Right ventricle myocardium superior (tissue), 1 donor: ENCODE measurements at places on chromosomes 6 and 20. TPM values are rescaled to one million over a fixed set of nuclear protein-coding genes. Genes with fewer than 3 reads are reported as not detected.

- DNase-seq, result no peak
Observed at GRCh38 chr6:166498228-166498627, 88.2 kb downstream of the RAMACL start.

DNA sequence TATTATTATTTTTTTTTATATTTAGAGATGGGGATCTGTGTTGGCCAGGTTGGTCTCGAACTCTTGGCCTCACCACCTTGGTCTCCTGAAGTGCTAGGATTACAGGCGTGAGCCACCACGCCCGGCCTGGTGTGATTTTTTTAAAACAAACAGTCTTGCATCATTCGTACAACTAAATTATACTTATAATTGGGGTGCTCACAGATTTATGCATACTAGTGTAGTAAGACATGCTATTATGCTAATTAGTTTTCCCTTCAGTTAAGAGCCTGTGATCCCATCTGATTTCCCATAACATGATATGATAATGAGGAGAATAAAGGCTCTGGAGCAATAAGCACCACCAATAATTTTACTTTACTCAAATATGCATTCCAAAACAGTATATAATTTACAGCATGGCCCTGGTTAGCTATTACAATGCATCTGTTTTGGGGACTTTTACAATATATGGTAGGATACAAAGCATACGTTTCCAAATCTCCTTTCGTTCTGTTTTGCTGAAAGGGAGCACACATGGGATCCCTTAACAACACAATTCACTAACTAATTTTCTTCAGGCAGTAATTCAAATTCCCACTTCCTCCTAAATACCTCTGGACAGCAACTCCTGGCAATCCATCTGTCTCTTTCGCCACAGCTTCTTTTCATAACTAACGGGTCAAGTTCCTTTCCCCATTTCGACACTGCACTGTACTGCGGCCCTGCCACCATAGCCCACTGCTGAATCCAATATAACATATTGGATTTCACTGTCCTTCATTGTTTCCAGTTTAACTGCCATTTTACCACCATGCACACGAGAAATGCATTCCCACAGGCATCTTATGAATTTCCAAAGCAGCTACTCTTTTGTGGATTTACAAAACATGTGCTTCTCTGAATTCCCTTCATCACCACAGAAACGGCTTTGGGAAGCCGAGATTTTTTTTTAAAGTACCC is 1.7 kb downstream of the NUDT3 start:
- DNase-seq, result no peak

DNA sequence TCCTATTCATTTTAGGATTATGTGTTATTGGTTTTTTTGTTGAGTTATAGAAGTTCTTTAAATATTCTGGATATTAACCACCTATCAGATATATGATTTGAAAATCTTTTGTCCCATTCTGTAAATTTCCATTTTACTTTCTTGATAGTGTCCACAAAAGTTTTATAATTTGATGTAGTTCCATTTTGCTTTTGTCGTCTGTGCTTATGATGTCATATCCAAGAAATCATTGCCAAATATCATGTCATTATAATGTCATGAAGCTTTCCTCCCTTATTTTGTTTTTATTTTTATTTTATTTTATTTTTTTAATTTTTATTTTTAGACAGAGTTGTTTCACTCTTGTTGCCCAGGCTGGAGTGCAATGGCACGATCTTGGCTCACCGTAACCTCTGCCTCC is 21.0 kb upstream of the NANP start:
- DNase-seq, result no peak

Gene PDE7B
- 18.6 TPM for total RNA-seq

Gene SIRPD
- total RNA-seq, result not detected

DNA sequence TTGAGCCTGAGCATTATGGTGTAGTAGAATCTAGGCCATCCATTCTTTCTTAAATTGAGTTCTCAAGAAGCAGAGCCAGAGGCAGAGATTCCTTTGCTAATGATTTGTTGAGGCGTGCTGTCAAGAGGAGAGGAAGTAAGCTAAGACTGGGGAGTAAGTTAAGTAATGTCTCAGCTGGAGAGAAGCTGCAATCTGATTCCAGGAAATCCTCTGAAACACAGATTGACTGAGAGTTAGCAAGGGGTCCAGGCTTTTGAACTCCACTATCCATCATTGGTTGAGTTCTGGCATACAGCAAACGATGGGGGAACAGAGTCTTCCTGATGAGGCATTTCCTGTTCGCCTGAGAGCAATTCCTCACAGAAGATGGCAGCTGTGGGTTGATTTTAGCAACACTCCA is 207.4 kb upstream of the RAB32 start:
- no peak for DNase-seq

DNA sequence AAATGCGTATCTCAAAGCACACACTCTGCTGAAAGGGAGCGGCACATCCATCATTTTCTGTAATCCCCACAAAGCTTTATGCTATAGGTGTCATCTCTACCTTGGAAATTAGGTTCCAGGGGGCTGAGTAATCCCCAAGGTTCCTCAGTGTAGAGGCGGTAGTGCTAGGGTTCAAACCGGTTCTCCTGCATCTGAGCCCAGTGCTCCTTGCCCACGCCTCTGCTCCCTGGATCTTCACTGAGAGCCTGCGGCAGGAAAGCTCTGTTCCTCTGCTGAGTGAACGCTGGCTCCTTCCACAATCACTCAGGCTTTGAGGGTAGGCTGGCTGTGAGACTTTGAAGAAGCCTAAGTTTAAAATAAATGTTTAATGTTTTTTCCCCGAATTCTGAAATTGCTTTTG is 24.9 kb downstream of the SLC22A23 start:
- DNase-seq, result no peak

DNA sequence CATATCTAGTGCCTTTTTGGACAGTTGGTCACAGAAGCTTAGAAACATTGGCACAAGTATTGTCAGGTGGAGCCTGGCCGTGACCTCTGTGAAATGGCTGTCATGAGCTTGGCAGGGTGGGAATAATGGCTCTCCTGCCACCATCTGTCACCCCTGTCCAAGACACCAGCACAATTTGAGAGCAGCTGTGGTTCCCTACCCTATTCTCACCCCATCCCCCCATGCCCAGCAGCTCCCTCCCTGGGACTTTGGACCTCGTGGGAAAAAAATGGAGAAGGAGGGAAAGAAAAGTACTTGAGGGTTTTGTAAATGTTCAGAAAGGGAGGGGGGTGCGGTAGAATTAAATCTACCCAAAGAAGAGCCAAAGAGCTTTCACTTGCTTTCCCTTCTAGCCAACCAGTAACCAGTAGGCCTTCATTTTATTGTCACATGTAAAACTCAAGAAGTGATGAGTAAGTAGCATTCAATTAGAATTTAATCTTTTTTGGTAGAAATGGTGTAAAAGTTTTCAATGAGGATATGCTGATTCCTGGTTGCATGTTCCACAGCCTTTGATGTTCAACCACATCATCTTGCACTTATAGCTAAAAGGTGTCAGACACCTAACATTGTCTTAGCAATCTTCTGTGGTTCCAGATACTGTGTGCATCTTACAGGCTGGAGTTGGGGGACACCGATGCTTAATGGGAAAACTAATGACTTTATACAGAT is 263.5 kb upstream of the TAB2 start:
- no peak for DNase-seq

Gene XRN2
- total RNA-seq, result 31.7 TPM
